Ovary (tissue), 10 donors: ENCODE measurements at places on chromosomes 16 and 17. TPM values are rescaled to one million over a fixed set of nuclear protein-coding genes. Genes with fewer than 3 reads are reported as not detected.

CD300H gene
- polyA plus RNA-seq: not detected

KRTAP16-1 gene
- polyA plus RNA-seq: not detected

SPOP gene
- 75.4 TPM for polyA plus RNA-seq

RAD51C gene
- polyA plus RNA-seq: 20.1 TPM

CMTM2 gene
- not detected for polyA plus RNA-seq

XPO6 gene
- polyA plus RNA-seq: 87.0 TPM

SKAP1 gene
- 4.8 TPM for polyA plus RNA-seq

MPDU1 gene
- polyA plus RNA-seq: 87.9 TPM
